Activated CD4-positive, alpha-beta memory T cell treated with anti-CD3 and anti-CD28 coated beads for 36 hours (primary cell): ENCODE measurements at places on chromosomes 11 and 22. TPM values are rescaled to one million over a fixed set of nuclear protein-coding genes. Genes with fewer than 3 reads are reported as not detected.
A peak's percentile ranks its signal among the peaks of the same experiment; 100 is the strongest.

LRRC74B gene
- not detected for total RNA-seq

ZP1 gene
- total RNA-seq = not detected

OVOL1 gene
- not detected for total RNA-seq

TRPC6 gene
- not detected for total RNA-seq

LMO2 gene
- total RNA-seq = not detected

HPX gene
- not detected for total RNA-seq

DNA sequence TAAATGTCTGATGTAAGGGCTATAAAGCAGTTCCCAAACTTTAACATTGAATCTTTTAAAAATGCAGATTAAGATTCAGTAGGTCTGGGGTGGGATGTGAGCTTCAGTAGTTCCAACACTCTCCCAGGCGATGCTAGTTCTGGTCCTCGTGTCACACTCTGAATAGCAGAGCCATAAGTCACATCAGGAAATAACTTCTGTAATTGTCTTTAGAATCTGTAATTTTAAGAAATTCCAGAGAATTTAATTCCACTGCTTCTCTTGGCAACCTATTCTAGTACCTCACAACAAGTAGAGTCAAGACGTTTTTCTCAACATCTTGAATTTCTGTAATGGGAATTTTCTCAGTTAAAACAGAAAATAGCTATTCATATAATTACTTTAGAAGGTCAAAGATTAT, 223.1 kb downstream of the TMEM135 start:
- no peaks in the 10 kb centered on the region for H3K4me1 ChIP-seq
- H3K4me3 ChIP-seq = no peak overlapping the region
- H3K27me3 ChIP-seq = no peaks in the 10 kb centered on the region
- no peak overlapping the region for H3K27ac ChIP-seq
- DNase-seq = no peak

DNA sequence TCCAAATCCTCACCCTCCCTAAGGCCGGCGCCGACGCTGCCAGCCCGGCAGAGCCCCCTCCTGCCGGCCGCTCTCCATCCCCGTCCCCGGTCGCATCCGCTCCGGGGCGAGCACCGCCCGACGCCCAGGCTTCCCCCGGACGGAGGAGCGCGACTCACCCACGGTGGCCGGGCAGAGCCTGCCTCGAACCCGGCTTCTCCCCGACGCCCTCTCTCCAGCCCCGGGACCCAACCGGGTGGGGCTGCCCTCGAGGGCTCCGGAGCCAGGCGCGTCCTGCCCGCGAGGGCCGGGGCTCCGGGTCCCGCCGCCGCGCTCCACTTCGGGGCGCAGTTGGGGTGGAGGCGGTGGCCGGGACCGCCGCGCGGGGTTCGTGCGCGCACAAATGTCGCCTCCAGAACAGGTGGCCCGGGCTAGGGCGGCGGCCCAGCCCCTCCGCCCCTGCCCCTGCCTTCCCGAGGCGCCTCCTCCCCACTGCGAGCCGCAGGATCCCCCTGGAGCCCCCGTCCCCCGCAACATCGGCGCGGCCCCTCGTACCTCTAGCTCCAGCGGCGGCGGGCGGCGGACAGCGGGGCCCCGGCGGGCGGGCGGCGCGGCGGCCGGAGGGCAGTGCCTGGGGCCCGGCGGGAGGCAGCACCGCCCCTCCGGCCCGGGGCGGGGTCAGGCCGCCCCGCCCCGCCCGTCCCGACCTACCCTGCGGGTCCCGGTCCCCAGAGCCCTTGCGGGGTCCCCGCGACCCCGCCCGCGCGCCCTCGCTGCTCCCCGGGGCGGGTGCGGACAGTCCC, at the start of gene A4GALT:
Gene A4GALT, minus strand, starts transcription at position 608 of the 782 bp plus-strand sequence. CDS start 26,919 bp downstream, outside the sequence.
- H3K27ac ChIP-seq = no peak within 1 kb of the TSS
- no peak for DNase-seq
- peaks cover 14% of the 10 kb centered on the region for H3K4me1 ChIP-seq
- no peaks in the 10 kb centered on the region for H3K36me3 ChIP-seq
- H3K27me3 ChIP-seq = peaks cover 55% of the 10 kb centered on the region
- H3K4me3 ChIP-seq = peak within 1 kb of the TSS; percentile 36

DNA sequence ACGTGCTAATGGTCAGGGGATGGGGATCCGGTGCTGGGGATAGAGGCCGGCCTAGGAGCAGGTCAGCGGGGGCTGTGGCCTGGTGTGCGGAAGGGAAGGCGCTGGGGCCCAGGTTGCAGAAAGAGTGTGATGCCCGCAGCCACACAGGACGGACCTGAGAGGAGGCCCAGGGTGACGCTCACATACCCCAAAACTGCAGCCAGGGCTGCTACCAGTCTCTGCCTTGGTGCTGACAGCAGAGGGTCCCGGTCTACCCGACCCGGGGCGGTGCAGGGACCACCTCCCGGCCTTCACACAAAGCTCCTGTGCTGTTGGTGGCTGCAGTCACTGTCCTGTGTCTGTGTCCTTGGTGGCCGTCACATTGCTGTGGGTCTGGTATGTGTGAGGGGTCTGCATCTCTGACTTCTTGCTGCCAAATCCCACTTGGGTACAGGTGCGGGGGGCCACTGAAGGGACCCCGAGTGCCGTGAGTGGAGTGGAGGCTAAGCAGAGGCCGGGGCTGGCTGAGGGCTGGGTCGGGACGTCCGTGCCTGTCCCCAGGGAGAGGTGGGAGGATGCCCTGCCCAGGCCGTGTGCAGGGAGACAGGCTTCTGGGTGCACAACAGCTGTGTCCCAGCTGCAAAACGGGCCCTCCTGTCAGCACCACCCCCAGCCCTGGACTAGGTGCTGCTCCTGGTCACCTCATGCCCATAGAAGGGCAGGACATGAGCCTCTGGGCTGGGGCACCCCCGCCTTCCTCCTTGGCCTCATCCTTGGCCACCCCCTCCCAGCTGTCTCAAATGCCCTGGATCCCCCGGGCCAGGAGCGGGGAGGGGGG, 1.5 kb downstream of the LSP1 start:
- peaks cover 61% of the 10 kb centered on the region for H3K4me1 ChIP-seq
- H3K27ac ChIP-seq = peak overlapping the region; percentile 97
- DNase-seq = peak; percentile 51
- H3K27me3 ChIP-seq = no peaks in the 10 kb centered on the region

GRCh38 chr22:29788339-29789279, 21.4 kb downstream of the UQCR10 start:
- H3K27ac ChIP-seq = no peak overlapping the region
- H3K4me3 ChIP-seq = no peak overlapping the region
- H3K27me3 ChIP-seq = no peaks in the 10 kb centered on the region
- peaks cover 31% of the 10 kb centered on the region for H3K36me3 ChIP-seq

- no peaks in the 10 kb centered on the region for H3K27me3 ChIP-seq
- H3K36me3 ChIP-seq = peaks cover 23% of the 10 kb centered on the region
- H3K4me3 ChIP-seq = no peak overlapping the region
- no peak for DNase-seq
Measured at GRCh38 chr22:23892130-23892529, 2.1 kb upstream of the MIF start.

- no peak for DNase-seq
- H3K27ac ChIP-seq = no peak overlapping the region
- H3K4me3 ChIP-seq = no peak overlapping the region
- H3K36me3 ChIP-seq = no peaks in the 10 kb centered on the region
- H3K27me3 ChIP-seq = peaks cover 6% of the 10 kb centered on the region
Measured at GRCh38 chr22:45389546-45389945, 23.9 kb downstream of the SMC1B start.

DNA sequence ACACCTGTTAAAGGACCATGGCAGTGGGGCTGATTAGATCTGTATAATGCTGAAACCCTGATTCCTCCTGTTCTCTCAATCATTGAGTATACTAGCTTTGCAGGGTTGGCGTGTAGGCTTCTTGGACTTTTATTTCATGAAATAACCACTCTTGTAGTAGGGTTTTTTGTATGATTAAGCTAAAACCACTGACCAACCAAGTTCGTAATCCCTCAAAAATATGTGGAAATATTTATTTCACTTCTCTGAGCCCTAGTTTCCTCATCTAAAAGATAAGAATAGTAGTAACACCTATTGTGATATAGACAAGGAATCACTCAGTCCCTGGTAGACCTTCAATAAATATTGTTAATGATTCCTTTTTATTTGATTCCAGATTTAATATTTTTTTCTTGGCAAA, 4.2 kb downstream of the API5 start:
- no peaks in the 10 kb centered on the region for H3K27me3 ChIP-seq
- H3K27ac ChIP-seq = no peak overlapping the region
- H3K4me1 ChIP-seq = peaks cover 48% of the 10 kb centered on the region
- no peak overlapping the region for H3K4me3 ChIP-seq
- peaks cover 11% of the 10 kb centered on the region for H3K36me3 ChIP-seq

- peak; percentile 70 for DNase-seq
- H3K36me3 ChIP-seq = no peaks in the 10 kb centered on the region
- H3K27me3 ChIP-seq = peaks cover 3% of the 10 kb centered on the region
Measured at GRCh38 chr11:2156416-2157182, 4.4 kb downstream of the INS start.

- no peaks in the 10 kb centered on the region for H3K36me3 ChIP-seq
- peaks cover 19% of the 10 kb centered on the region for H3K27me3 ChIP-seq
- H3K4me3 ChIP-seq = no peak overlapping the region
- no peak for DNase-seq
- H3K27ac ChIP-seq = no peak overlapping the region
Measured at GRCh38 chr22:38935023-38935422, 22.4 kb upstream of the APOBEC3A start.

- H3K36me3 ChIP-seq = peaks cover under 1% of the 10 kb centered on the region
- H3K4me3 ChIP-seq = no peak overlapping the region
- H3K4me1 ChIP-seq = peaks cover 21% of the 10 kb centered on the region
- H3K27me3 ChIP-seq = no peaks in the 10 kb centered on the region
- no peak overlapping the region for H3K27ac ChIP-seq
Measured at GRCh38 chr11:95660038-95660437, 129.5 kb downstream of the FAM76B start.

- H3K4me1 ChIP-seq = no peaks in the 10 kb centered on the region
- H3K27ac ChIP-seq = no peak overlapping the region
- no peaks in the 10 kb centered on the region for H3K27me3 ChIP-seq
Measured at GRCh38 chr11:109362059-109362458, 59.9 kb upstream of the C11orf87 start.

GRCh38 chr22:47102648-47103047, 340.2 kb downstream of the TBC1D22A start:
- no peak for DNase-seq
- peaks cover 16% of the 10 kb centered on the region for H3K4me1 ChIP-seq
- no peaks in the 10 kb centered on the region for H3K36me3 ChIP-seq

DNA sequence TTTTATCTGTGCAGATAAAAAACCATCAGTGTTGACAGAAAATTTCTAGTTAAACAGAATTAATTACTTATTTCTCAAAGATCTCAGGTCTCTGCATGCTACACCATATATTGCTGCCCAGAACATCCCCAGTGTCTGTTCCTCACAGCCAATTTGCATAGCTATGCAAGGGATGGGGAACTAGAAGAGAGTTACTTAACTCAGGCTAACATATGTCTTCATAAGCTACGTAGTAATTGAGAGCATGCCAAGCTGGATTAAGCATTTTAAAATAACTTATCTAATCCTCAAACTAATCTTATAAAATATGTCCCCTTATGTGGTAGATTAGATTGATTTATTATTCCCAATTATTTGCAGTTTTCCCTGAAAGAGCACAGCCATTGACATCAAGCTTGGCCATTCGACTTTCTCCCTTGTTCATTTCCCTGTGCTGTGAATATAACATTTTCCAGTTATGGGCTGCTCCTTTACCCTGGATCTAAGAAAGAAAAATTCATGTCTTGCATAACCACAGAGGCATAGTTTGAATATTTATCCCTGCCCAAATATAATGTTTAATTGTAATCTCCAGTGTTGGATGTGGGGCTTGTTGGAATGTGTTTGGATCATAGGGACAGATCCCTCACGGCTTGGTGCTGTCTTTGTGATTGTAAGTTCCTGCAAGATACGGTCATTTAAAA, 69.1 kb downstream of the C11orf87 start:
- no peak overlapping the region for H3K4me3 ChIP-seq
- no peak for DNase-seq
- no peak overlapping the region for H3K27ac ChIP-seq
- H3K27me3 ChIP-seq = no peaks in the 10 kb centered on the region
- H3K4me1 ChIP-seq = no peaks in the 10 kb centered on the region

DNA sequence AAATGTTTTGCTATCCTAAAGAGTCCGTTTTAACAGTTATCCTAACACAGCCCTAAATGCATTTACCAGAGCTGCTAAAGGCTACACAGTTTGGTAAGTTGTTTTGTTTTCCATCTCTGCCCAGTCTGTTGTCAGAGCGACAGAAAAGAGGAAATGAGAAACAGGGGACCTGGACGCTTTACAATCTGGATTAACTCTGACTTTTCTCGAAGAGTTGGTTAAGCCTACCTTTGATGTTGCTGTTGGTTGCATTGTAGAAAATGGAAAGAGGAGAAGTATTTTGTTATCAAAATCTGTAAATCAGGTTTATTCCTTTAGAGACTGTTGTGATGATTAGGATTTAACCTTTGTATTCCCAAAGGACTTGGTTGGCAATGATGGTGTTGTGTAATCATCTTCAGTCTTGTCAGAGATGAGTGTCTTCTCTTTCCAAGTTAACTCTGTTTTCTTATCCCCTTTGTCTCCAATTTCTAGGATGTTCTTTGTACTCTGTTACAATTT, 481 bp downstream of the ANGPTL5 start:
- H3K27me3 ChIP-seq = no peaks in the 10 kb centered on the region
- H3K36me3 ChIP-seq = no peaks in the 10 kb centered on the region
- no peak for DNase-seq
- peaks cover 20% of the 10 kb centered on the region for H3K4me1 ChIP-seq

- no peaks in the 10 kb centered on the region for H3K4me1 ChIP-seq
- DNase-seq = no peak
- H3K4me3 ChIP-seq = no peak overlapping the region
- no peak overlapping the region for H3K27ac ChIP-seq
- peaks cover 2% of the 10 kb centered on the region for H3K27me3 ChIP-seq
Measured at GRCh38 chr22:34805771-34806170, 260.2 kb upstream of the ISX start.

DNA sequence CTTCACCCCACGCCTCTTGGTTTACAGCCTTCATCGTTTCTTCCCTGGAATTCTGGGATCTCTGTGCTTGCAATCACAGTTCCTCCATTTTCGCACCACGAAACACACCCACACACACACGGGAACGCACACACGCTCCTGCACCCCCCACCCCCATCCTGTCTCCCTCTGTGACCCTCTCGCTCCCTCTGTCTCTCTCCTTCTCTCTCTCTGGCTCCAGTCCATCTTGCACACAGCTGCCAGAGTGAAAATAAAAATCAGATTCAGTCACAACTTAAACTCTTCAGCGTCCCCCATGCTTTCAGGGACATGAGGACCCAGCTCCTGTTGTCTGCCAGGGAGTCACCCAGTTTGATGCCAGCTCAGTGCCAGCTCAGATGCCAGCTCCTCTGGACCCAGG, 3.0 kb downstream of the GAL start:
- H3K27me3 ChIP-seq = peaks cover 36% of the 10 kb centered on the region
- peaks cover 20% of the 10 kb centered on the region for H3K4me1 ChIP-seq
- H3K27ac ChIP-seq = no peak overlapping the region
- no peaks in the 10 kb centered on the region for H3K36me3 ChIP-seq
- no peak overlapping the region for H3K4me3 ChIP-seq
- DNase-seq = no peak

DNA sequence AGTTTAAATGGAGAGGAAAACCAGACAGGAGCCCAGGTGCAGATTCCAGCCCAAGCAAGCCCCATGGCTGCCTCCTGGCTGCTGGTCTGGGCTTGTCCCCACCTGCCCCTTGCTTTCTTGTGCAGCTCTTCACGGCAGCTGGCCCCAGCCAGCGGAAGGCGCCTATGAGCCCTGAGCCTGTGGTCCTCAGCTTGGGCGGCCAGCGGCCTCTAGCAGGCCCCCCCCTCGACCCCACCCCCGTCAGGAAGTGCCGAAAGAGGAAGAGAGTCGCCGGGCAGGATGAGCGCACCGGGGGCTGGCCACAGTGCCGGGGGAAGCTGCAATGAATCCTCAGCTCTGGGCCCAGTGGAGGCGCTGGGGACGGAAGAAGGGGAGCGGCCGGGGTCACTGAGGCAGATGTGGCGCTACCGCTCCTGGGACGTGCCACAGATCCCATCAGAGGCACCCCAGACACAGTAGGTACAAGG, 2.1 kb upstream of the DGKZ start:
- H3K4me3 ChIP-seq = peak overlapping the region; percentile 73
- H3K27me3 ChIP-seq = no peaks in the 10 kb centered on the region
- peak overlapping the region; percentile 72 for H3K27ac ChIP-seq
- peaks cover 2% of the 10 kb centered on the region for H3K36me3 ChIP-seq
- peaks cover 72% of the 10 kb centered on the region for H3K4me1 ChIP-seq
